Naive thymus-derived CD4-positive, alpha-beta T cell (primary cell): ENCODE measurements at places on chromosomes 12 and 14. TPM values are rescaled to one million over a fixed set of nuclear protein-coding genes. Genes with fewer than 3 reads are reported as not detected.

The CD69 gene
- 113 TPM for polyA plus RNA-seq

The PRKCH gene
- polyA plus RNA-seq: 285 TPM

The RIPK3 gene
- polyA plus RNA-seq: 8.2 TPM

The PITPNM2 gene
- polyA plus RNA-seq: 9.2 TPM

The JPH4 gene
- 0.13 TPM for polyA plus RNA-seq

The MTHFD1 gene
- 34.2 TPM for polyA plus RNA-seq

The KLHDC1 gene
- 6.1 TPM for polyA plus RNA-seq

The LRP6 gene
- 4.2 TPM for polyA plus RNA-seq

The CLEC4C gene
- polyA plus RNA-seq: not detected

The KRT6B gene
- not detected for polyA plus RNA-seq

The LRIG3 gene
- polyA plus RNA-seq: not detected

The FSCB gene
- polyA plus RNA-seq: not detected

The RNFT2 gene
- polyA plus RNA-seq: 1.8 TPM

The EID3 gene
- polyA plus RNA-seq: 16.3 TPM

The TPPP2 gene
- polyA plus RNA-seq: not detected
